ENCODE measurements at places on chromosomes 6 and 20. TPM values are rescaled to one million over a fixed set of nuclear protein-coding genes. Genes with fewer than 3 reads are reported as not detected.

DNA sequence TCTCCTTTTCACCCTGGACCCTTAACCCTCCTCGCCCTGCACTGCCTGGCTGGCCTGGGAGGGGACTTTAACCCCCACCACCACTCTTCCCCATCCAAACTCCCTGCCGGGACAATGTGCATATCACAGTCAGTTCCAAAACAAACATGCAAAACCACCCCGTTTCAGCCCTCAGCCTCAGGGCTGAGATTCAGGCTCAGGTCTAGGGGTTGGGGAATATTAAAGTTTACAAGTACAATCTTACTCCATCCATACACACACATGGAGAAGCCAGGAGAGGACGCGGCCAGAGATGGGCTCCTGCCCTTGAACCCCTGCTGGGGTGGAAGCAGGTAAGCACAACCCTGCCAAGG is 534 bp downstream of the KIAA1755 start:
- DNase-seq: no peak

- peak; percentile 93 for DNase-seq
Measured at GRCh38 chr6:145756170-145756662, 20.9 kb upstream of the EPM2A start.

DNA sequence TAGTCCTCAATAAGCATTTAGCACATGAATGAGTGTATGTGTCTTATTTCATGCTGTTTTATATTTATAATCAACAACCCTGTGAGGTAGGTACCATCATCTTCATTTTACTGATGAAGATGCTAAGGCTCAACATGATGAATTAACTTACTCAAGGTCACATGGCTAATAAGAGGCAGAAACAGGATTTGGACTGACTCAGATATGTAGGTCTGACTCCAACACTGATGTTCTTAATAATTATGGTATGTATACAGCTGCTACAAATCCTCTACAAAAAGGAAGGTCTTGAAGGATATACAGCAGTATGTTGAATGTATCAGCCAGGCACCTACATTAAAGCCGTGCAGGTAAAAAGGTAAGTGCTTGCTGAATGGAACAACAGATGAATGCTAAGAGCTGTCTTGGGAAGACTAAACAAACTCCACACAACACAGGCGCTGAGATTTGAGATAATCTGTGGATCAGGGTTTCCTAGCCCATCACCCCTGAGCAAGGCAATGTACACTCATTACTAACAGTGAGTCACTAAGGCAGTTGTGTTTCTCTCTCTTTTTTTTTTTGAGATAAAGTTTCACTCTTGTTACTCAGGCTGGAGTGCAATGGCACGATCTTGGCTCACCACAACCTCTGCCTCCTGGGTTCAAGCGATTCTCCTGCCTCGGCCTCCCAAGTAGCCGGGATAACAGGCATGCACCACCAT is 31.9 kb downstream of the TTI1 start:
- peak; percentile 55 for DNase-seq

DNA sequence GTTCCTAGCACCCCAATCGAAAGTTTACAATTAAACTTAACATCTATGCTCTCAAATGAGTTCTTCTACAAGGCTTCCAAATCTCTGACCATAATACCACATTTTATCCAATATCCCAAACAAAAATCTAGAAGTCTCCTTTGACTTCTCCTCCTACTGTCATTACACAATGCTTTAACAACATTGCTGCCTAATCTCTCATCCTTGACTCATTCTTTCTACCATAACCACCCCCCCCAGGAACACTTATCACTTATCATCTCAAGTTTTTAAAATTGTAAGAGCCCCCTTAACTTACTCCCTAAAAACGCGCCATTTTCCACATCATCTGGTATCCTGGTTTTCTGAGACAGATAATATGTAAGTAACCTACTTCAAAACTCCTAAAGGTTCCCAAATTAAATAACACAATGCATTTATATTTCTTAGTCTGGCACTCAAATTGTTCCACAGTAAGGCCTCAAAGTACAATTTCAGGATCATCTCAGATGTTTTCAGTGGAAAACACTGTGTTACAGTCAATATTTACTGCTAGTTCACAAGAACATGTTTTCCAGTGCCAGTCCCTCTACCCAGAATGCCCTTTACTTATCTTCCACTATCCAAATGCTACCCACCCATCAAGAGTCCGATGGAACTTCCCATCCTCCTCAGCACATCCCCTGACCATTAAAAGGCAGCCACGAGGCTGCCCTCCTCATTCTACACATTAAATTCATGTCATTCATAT is 308.2 kb upstream of the THEMIS start:
- DNase-seq: peak; percentile 39

DNA sequence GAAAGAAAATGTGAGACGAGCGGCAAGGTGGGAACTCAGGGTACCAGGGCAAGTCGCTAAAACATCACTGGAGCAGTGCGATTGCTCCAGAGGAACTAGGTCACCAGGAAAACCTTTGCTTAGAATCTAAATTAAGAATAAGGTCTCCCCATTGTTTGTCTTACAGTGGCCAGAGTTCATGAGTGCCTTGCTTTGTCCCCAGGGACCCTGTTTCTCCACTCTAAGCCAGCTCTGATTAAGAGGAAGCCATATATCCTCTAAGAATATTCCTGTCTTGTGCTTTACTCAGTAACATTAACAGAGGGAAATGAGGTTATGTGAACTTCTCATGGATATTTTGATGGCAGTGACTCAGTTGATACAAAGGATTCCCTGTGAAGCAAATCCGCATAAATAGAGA is 305.8 kb downstream of the CD83 start:
- DNase-seq: no peak

DNA sequence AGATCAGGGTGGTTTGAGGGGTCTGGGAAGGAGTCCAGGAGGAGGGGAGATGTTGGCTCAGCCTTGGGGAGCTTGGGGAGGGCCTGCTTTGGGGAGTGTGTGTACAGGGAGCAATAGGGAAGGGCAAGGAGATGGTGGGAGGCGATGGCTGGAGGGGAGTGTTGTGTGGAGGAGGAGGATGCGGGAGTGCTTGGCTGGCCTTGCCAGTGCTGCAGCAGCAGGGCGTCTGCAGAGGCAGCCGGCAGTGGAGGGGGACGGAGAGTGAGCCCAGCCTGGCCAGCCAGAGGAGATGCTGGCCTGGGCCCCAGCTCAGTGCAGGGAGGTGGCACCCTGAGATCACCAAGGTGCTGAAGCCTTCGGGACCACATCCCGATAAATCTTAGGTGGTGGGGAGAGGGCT is 3.9 kb downstream of the IP6K3 start:
- no peak for DNase-seq

DNA sequence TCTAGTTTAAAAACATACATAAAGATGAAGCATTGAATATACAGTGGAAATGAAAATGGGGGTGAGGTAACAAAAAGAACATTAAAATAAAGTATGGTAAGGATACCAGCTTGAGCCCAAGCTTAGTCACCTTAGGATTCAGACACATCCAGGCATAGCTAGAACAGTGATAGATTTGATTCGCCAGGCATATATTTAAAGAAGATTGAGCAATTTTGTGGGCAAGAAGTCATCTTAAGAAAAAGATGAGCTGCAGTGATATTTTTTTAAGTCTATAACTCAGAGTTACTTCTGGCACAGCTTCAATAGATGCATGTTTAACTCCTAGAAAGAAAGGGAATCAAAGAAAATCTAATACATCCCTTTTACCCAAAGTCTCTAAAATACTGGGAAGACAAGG is 97.9 kb downstream of the BMP5 start:
- DNase-seq: no peak

- no peak for DNase-seq
Measured at GRCh38 chr6:131791476-131791875, 16.3 kb upstream of the ENPP1 start.

DNA sequence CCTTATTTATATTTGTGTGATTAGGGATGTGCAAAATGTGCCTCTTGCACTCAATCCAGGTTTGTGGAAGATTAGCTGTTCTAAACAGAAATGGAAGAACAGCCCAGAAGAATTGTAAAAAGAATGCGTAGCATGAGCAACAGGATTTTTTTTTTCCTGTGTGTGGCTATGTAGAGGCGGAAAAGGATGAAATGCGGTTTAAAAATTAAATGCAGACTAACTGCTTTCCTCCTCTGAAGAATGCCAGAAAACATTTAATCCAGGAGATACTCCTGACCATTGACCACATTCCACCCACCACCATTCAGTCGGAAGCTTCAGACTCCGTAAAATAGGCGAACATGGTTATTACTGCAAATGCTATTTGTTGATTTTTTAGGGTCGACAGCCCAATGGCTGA is 83.4 kb downstream of the BMP6 start:
- peak; percentile 65 for DNase-seq

DNA sequence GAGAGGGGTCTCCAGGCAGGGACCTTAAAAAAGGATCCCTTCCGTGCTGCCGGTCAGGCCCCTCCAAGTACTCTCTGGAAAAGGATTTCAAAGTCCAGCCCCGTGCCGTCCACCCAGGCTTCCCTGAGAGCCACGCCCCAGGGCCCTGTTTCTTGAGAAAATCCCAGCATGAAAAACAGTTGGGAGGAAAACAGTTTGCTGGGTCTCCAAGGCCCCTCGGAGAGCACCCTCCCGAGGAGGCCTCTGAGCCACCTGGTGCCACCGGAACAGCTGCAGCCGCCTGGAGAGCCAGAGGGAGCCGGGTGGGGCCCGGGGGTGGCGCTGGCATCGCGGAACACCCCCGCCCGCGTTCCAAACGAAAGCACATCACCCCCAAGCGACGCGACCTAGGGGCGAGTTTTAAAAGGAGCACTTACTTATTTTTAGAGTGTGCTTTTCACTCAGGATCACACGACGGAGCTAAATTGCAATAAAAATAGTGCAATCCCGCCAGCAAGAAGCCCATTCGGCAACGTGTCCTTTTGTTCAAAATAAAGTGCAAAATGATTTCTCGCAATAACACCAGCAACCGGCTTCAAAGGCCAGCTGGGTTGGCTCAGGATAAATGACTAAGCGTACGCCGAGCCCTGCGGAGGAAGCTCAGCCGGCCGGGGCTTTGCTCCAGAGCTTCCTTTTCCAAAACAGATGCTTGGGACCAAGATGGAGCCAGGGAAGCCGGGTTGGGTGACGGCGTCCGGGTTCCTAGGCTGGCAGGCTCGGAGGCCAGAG is 64.2 kb downstream of the YTHDF1 start:
- peak; percentile 6 for DNase-seq

GRCh38 chr20:61169874-61170273 is 82.2 kb upstream of the CDH4 start:
- DNase-seq: peak; percentile 76

DNA sequence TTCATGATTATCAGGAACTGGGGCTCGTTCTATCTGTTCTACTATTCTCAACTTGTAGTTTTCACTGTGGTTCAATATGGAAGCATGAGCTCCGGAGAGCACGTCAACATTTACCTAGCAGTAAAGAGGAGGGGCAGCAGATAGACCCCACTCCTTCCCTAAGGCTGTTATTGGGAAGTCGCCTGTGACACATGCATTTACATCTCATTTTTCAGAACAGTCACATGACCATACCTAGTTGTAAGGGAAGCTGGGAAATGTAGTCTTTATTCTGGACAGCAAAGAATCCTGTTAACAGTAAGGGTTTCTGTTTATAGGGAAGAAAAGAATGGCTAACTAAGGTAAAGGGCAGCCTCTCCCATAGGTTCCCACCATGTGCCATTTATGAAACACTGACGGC is 158.3 kb downstream of the ZFP64 start:
- DNase-seq: no peak

Gene PGBD1
- total RNA-seq: 5.7 TPM

Gene NKX2-4
- total RNA-seq: not detected

Gene TDRD6
- total RNA-seq: under 0.01 TPM

Gene PKHD1
- total RNA-seq: 67.1 TPM

Gene SPATA25
- 0.85 TPM for total RNA-seq

All from renal cortical epithelial cell (primary cell).